ENCODE measurements at places on chromosomes 1 and 21.
A peak's percentile ranks its signal among the peaks of the same experiment; 100 is the strongest.

GRCh38 chr1:115556236-115556635 lies 85.5 kb upstream of the VANGL1 start:
- no peak overlapping the region for H3K27ac ChIP-seq
- H3K4me3 ChIP-seq: no peak overlapping the region
- no peaks in the 10 kb centered on the region for H3K36me3 ChIP-seq
- no peak for DNase-seq

DNA sequence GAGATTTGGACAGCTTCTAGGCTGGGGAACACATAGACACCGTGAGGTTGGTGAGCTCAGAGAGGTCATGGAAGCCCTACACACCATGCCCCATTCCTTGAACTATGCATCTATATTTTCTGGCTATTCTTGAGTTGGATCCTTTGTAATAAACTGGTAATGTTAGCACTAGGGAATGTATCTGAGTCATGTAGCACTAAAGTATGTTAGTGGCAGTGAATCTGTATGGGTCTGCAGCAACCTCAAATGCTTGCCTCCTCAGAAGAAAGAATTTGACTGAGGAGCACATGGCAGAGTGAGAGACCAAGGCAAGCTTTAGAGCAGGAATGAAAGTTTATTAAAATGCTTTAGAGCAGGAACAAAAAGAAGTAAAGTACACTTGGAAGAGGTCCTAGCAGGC lies 43.7 kb upstream of the LRRC7 start:
- H3K4me1 ChIP-seq: no peaks in the 10 kb centered on the region
- H3K27ac ChIP-seq: no peak overlapping the region
- no peaks in the 10 kb centered on the region for H3K27me3 ChIP-seq
- no peak for DNase-seq
- no peak overlapping the region for H3K4me3 ChIP-seq

GRCh38 chr1:54401799-54402198 lies 4.4 kb downstream of the SSBP3 start:
- peaks cover 57% of the 10 kb centered on the region for H3K36me3 ChIP-seq
- H3K4me1 ChIP-seq: peaks cover 37% of the 10 kb centered on the region
- DNase-seq: no peak
- H3K27me3 ChIP-seq: no peaks in the 10 kb centered on the region

DNA sequence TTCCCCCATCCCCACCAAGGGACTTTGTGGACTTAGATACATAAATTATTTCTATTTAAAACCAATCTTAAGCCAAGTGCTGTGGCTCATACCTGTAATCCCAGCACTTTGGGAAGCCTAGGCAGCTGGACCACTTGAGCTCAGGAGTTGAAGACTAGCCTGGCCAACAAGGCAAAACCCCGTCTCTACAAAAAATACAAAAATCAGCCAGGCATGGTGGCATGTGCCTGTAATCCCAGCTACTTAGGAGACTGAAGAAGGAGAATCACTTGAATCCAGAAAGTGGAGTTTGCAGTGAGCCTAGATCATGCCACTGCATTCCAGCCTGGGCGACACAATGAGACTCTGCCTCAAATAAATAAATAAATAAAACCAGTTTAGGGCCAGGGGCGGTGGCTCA lies 4.5 kb upstream of the LAX1 start:
- DNase-seq: no peak
- no peak overlapping the region for H3K4me3 ChIP-seq
- H3K27me3 ChIP-seq: peaks cover 4% of the 10 kb centered on the region
- H3K36me3 ChIP-seq: no peaks in the 10 kb centered on the region
- no peak overlapping the region for H3K27ac ChIP-seq

- peak overlapping the region; percentile 73 for H3K27ac ChIP-seq
- 0 out of 2 replicates have a peak, but pooled peaks cover 1% of the 10 kb centered on the region for H3K27me3 ChIP-seq
- H3K4me3 ChIP-seq: peak overlapping the region; percentile 85
- H3K36me3 ChIP-seq: no peaks in the 10 kb centered on the region
Measured at GRCh38 chr21:44337941-44338895, 972 bp downstream of the CFAP410 start.

GRCh38 chr1:59317343-59317742 lies 20.4 kb downstream of the FGGY start:
- no peak overlapping the region for H3K27ac ChIP-seq
- H3K36me3 ChIP-seq: peaks cover 18% of the 10 kb centered on the region
- DNase-seq: no peak
- H3K4me1 ChIP-seq: peaks cover 41% of the 10 kb centered on the region

DNA sequence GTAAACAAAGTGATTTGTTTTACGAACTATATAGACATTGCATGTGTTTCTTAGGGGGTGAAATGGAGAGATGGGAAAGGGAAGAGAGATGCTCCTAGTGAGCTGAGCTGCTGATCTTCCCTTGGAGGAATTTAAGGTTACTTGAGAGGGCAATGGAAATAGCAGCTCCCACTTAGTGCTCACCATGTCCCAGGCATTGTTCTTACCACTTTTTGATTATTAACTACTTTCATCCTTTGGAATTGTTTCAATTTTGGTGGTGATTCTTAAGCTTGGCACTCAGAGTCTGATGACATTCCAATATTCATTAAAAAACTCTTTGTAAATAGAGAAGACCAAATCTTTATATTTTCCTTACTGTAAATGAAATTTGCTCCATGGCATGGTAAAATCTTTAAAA lies 124.9 kb downstream of the ITSN1 start:
- peaks cover 61% of the 10 kb centered on the region for H3K4me1 ChIP-seq
- 0 out of 2 replicates have a peak overlapping the region, but pooled peaks have one; percentile 18 for H3K4me3 ChIP-seq
- peaks cover 3% of the 10 kb centered on the region for H3K27me3 ChIP-seq
- peak overlapping the region; percentile 36 for H3K27ac ChIP-seq

- no peak for DNase-seq
- no peak overlapping the region for H3K4me3 ChIP-seq
- no peak overlapping the region for H3K27ac ChIP-seq
- no peaks in the 10 kb centered on the region for H3K27me3 ChIP-seq
- peaks cover 58% of the 10 kb centered on the region for H3K4me1 ChIP-seq
Measured at GRCh38 chr1:64962441-64962840, 3.9 kb downstream of the JAK1 start.

- no peak for DNase-seq
- H3K27ac ChIP-seq: no peak overlapping the region
- H3K27me3 ChIP-seq: no peaks in the 10 kb centered on the region
- no peak overlapping the region for H3K4me3 ChIP-seq
- H3K4me1 ChIP-seq: peaks cover 5% of the 10 kb centered on the region
Measured at GRCh38 chr21:26473471-26473870, 99.6 kb downstream of the CYYR1 start.

GRCh38 chr1:151616505-151616849 lies 4.6 kb downstream of the SNX27 start:
- H3K4me1 ChIP-seq: peaks cover 59% of the 10 kb centered on the region
- no peaks in the 10 kb centered on the region for H3K27me3 ChIP-seq
- peak overlapping the region; percentile 39 for H3K27ac ChIP-seq
- H3K36me3 ChIP-seq: peaks cover 12% of the 10 kb centered on the region

GRCh38 chr1:217079584-217079983 lies 356.4 kb upstream of the ESRRG start:
- H3K27me3 ChIP-seq: no peaks in the 10 kb centered on the region
- no peaks in the 10 kb centered on the region for H3K36me3 ChIP-seq

GRCh38 chr1:232980986-232981560 lies 30.7 kb downstream of the NTPCR start:
- peaks cover 31% of the 10 kb centered on the region for H3K36me3 ChIP-seq
- H3K27me3 ChIP-seq: no peaks in the 10 kb centered on the region
- no peak overlapping the region for H3K4me3 ChIP-seq
- peaks cover 25% of the 10 kb centered on the region for H3K4me1 ChIP-seq

- no peak overlapping the region for H3K4me3 ChIP-seq
- peak; percentile 8 for DNase-seq
- H3K27ac ChIP-seq: peak overlapping the region; percentile 49
- peaks cover 40% of the 10 kb centered on the region for H3K4me1 ChIP-seq
Measured at GRCh38 chr1:204520834-204521709, 4.9 kb downstream of the MDM4 start.
